Amygdala (tissue), 56 donors: ENCODE measurements at places on chromosomes 3 and 15.

GRCh38 chr3:133293397-133294110 lies 106.3 kb upstream of the BFSP2 start:
- no peak for DNase-seq

DNA sequence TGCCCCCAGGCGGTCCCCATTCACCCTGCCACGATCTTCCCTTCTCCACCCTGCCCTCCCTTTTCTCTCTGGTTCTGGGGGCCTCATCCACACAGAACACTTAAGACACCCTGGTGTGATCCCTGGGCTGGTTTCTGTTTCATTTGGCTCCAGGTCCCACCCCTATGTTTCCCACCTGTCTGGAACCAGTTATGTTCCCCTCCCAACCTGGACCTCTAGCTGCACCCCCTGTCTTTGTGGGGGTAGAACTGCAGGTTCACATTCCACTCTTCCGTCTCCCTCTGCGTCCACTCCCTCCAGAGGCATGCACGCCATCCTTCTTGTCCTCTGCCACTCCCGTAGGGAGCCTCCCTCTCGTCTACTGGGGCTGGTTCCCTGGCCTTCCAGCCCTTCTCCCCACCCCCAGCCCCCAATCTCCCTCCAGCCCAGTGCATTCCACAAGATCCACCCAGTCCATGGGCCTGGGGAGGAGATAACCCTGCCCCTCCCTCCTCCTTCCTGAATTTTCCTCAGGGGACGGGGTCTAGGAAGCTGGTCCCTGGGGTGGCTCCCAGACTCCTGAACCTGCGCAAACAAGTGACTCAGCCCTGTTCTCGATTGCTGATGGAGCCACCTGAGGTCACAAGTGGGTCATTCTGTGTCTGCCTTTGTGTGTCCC lies 73.8 kb downstream of the ABTB1 start:
- DNase-seq = no peak

DNA sequence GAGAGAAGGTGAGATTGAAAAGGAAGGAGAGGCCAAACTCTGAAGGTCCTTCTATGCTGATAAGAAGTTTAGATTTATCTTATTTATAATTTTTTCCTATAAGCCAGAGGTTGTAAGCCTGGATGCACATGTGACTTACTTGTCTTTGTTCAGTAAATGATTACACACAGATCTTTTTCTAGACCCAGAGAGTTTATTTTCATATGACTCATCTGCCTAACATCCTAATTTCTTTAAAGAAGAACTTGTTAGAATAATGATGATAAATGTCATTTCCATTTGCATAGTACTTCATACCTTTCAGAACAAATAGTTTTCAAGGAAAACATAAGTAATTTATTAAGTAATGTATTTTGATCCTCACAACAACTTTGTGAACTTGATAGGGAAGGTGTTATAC lies 434.8 kb upstream of the DPH6 start:
- DNase-seq = no peak

GRCh38 chr15:27271258-27271657 lies 300.3 kb downstream of the GABRG3 start:
- DNase-seq = no peak

DNA sequence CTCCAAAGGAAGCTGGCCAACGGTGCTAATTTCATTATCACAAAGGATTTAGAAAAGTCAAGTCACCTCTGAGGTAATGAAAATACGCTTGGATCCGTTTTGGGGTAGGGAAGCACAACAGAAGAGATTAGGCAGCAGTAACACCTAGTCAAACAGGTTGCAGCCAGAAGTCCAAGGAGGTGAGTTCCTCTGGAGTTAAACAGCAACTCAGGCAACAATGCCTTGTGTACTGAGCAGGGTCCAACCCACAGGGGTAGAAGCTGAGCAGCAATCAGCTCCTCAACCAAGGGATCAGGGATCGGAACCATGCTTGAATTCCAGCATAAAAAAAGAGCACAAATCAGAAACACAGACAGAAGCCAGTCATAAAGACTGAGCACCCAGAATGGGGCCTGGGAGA lies 88.1 kb upstream of the SPRED1 start:
- DNase-seq = no peak

DNA sequence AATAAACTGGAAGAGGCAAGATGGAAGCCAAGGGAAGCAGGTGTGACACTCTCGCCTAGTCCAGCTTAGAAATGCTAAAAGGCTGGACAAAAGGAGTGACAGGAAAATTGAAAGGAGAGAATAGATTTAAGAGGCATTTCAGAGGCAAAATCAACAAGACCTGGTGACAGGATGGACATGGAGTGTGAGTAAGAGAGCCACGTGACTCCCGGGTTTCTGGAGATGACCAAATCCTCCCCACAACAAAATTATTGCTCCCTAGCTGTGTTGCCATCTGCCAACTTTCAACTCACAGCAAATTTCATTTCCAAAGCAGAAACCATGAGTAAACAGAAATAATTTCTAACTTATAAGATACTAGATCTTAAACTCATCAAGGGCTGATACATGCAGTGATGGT lies 52.6 kb downstream of the MTHFS start:
- DNase-seq = no peak

DNA sequence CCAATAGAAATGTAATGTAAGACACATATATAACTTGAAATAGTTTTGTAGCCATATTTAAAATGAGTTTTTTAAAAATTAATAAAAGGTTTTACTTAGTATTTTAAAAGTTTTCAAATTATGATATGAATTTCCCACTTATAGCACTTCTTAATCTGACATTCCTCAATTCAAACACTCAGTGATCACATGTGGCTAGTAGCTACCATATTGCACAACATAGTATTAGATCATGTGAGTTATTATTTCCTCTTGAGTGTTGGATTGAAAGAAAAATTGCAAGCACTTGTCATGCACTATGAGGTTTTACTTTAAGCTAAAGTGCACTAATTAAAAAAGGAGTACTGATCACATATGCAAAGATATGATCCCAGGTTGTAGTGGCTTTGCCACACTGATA lies 453.4 kb upstream of the ROBO2 start:
- DNase-seq = no peak

GRCh38 chr3:53712817-53713388 lies 133.3 kb downstream of the CHDH start:
- DNase-seq = no peak

DNA sequence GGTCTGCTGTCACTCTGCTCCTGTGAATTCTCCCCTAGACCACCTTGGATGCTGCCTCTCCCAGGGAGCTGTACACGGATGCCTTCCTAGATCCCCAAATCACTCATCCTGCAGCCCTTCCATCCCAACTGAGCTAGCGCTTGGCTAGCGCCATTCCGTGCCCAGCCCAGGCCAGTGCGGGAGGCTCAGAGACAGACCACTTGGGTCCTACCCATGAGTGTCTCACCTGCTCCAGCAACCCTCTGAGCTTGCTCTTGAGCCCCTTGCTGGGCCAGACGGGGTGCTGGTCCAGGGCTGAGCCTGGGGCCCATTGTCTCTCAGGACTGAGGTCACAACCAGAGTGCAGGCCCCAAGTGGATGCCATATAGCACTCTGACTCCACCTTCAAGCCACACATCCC lies 17.7 kb downstream of the SH2D7 start:
- no peak for DNase-seq

- DNase-seq = no peak
Observed at GRCh38 chr15:84811151-84811550, 6.0 kb upstream of the ALPK3 start.

- no peak for DNase-seq
Observed at GRCh38 chr3:72245183-72245811, 460.3 kb upstream of the PROK2 start.

DNA sequence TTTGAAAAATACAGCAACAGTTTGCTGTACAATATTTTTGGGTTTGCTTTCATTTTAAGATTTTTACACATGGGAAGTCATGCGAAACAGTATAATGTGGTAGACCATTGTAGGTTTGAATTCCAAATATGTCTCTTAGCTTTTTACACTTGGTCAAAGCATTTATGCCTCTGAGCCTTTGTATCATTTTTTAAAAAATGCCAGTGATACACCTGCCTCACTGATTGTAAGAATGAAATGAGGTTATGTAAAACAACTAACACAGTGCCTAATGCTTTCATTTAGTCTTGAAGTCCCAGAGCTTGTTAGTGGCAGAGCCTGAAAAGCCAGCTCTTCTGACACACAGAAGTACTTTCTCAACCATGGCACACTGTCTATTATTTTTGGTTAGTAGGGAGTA lies 202.0 kb downstream of the UBE2E2 start:
- DNase-seq = no peak

GRCh38 chr3:148494451-148494850 lies 203.3 kb upstream of the AGTR1 start:
- DNase-seq = no peak

DNA sequence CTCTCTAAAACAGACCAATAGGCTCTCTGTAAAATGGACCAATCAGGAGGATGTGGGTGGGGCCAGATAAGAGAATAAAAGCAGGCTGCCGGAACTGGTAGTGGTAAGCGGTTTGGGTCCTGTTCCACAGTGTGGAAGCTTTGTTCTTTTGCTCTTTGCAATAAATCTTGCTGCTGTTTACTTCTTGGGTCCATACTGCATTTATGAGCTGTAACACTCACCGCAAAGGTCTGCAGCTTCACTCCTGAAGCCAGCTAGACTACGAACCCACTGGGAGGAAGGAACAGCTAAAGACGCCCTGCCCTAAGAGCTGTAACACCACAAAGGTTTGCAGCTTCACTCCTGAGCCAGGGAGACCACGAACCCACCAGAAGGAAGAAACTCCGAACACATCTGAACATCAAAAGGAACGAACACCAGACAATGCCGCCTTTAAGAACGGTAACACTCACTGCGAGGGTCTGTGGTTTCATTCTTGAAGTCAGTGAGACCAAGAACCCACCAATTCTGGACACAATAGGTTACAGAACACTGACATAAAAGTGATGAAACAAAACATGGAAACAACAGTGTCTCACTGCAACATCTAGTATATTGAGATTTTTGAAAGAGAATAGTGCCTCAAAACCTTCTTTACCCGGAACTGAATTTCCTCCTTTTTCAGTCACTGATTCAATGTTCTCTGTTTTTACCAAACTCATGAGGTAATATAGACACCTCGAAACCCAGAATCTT lies 28.8 kb upstream of the PLSCR2 start:
- DNase-seq = no peak

DNA sequence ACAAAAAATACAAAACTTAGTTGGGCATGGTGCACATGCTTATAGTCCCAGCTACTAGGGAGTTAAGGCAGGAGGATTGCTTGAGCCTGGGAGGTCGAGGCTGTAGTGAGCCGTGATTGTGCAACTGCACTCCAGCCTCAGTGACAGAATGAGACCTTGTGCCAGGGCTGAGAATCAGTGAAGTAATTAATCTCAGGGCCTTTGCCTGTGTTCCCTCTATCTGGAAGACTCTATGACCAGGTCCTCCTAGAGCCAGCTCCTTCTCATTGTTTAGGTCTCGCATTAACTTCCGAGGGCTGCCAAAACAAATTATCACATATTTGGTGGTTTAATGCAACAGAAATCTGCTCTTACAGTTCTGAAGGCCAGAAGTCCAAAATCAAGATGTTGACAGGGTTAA lies 41.4 kb upstream of the FLNB start:
- no peak for DNase-seq
